ENCODE measurements at places on chromosomes 1 and 21. TPM values are rescaled to one million over a fixed set of nuclear protein-coding genes. Genes with fewer than 3 reads are reported as not detected.

Gene DAB1
- total RNA-seq: not detected

Gene HUNK
- 1.2 TPM for total RNA-seq

Gene SPATA46
- total RNA-seq: not detected

Gene MPZ
- total RNA-seq: 0.13 TPM

Measured in A549 treated with Hydrocortisone at 1 μM for 4 hours (cell line).